ENCODE measurements at places on chromosomes 5 and 9.

GRCh38 chr9:35669331-35670145 is 4.2 kb upstream of the CA9 start:
- peaks cover 27% of the 10 kb centered on the region for H3K4me1 ChIP-seq
- DNase-seq, result no peak
- no peak overlapping the region for H3K27ac ChIP-seq
- no peaks in the 10 kb centered on the region for H3K36me3 ChIP-seq
- no peaks in the 10 kb centered on the region for H3K27me3 ChIP-seq

DNA sequence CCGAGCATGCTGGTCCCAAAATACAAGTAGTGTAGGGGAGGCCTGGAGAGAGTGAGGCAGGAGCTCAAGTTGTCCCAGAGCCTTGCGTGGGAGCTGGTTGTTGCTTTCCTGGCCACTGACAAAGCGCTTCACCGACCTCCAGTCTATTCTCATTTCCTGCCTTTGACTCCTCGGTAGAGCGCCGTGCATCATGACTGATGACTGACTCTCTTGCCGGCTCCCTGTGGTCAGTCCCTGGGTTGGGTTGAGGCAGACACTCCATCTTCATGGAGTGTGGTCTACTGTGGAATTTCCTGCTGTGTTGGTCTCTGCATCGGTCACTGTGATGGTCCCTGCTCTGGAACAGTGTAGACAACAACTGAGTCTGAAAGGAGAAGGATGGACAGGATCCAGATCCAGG is 175.1 kb upstream of the S1PR3 start:
- H3K4me1 ChIP-seq, result no peaks in the 10 kb centered on the region
- H3K4me3 ChIP-seq, result no peak overlapping the region
- H3K36me3 ChIP-seq, result no peaks in the 10 kb centered on the region
- H3K27me3 ChIP-seq, result no peaks in the 10 kb centered on the region
- no peak overlapping the region for H3K27ac ChIP-seq

GRCh38 chr5:170311511-170312300 is 14.1 kb upstream of the LCP2 start:
- no peaks in the 10 kb centered on the region for H3K27me3 ChIP-seq
- peaks cover 20% of the 10 kb centered on the region for H3K4me1 ChIP-seq
- H3K4me3 ChIP-seq, result no peak overlapping the region
- no peak overlapping the region for H3K27ac ChIP-seq
- no peaks in the 10 kb centered on the region for H3K36me3 ChIP-seq

DNA sequence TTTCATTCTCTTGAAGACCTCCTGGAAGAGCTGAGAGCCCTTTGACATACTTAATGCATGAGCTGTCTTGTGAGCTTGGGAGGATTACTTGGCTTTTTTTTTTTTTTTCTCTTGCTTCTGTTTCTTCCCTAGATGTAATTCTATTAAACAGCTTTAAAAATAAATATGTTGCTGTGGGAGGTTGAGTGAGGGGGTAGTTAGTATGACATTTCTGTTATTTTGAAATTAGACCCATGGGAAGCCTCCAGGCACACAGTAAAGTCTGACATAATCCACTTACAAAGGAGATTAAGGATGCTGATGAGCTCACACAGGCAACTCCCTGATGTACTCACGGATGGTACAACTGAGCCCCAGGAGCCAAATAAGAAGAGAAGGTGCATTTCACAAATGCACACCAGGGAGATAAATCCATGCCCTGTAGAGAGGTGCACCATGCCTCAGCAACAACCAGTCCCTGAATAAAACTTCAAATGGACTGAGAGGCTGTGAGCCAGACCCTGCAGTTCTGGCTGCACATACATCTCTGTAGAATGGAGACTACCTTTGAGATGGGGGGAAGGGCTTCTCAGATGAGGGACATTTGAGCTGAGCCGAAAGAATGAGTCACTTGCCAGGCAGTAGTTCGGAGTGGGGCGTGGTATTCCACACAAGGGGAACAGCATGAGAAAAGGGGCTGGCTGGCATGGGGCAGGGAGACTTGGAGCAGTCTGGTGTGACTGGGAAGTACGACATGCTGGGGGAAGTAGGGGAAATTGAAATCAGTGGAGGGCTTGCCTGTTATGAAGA is 68.7 kb downstream of the ACTL7B start:
- no peaks in the 10 kb centered on the region for H3K27me3 ChIP-seq
- H3K27ac ChIP-seq, result no peak overlapping the region
- no peaks in the 10 kb centered on the region for H3K4me1 ChIP-seq
- H3K36me3 ChIP-seq, result no peaks in the 10 kb centered on the region

DNA sequence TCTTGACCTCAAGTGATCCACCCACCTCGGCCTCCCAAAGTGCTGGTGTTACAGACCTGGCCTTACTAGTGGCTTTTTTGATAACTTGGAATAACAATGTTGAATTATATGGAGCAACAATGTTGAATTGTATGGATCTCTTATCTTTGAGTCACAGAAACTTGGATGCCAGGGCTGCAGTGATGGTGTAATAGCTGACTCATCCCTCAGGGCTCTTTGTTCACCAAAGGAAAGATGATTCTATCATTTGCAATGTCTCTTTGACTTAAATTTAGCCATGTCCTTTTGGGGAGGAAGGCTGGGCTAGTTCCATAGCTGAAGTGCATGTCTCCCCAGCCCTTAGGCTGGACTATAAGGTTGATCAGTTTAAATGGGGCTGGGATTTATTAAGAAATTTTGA is 172.3 kb downstream of the PDZD2 start:
- H3K27ac ChIP-seq, result no peak overlapping the region
- no peak overlapping the region for H3K4me3 ChIP-seq
- H3K4me1 ChIP-seq, result no peaks in the 10 kb centered on the region
- DNase-seq, result no peak
- no peaks in the 10 kb centered on the region for H3K36me3 ChIP-seq

DNA sequence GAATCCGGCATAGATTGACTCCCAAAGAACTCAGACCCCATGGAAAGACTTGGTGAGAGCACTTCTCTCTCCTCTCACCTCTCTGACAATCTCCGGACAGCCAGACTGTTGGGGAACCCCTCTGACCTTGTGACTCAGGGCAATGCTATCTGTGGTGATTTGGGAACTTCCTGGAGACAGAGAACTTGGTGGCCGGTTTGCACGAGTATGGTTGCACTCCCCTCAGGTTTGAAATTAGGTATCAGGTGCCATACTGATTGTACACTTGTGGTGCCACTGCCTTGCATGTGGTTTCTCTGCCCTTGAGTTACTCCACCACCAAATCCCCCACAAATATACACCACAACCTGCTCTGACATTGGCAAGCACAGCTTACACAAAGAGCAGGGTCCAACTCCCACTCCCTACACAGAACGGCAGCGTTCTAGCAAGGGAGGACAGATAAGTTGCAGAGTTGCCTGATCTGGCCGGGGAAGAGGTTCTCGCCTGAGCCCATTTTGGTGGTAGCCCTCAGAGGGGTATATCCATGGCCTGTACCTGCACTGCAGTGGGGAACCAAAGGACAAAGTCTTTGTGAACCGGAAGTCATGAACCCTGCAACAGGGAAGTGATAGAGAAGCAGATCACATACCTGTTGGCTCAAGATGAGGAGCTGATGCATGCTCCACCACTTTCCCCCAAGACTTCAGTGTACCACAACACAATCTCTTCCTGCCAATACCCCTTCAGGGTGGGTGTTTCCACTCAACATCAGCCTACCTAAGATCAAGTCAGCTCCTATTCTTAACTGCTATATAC is 255.1 kb downstream of the MCTP1 start:
- H3K4me3 ChIP-seq, result no peak overlapping the region
- H3K27ac ChIP-seq, result no peak overlapping the region
- H3K36me3 ChIP-seq, result no peaks in the 10 kb centered on the region
- no peak for DNase-seq

GRCh38 chr9:127013597-127013996 is 99.0 kb downstream of the RALGPS1 start:
- H3K27ac ChIP-seq, result no peak overlapping the region
- no peaks in the 10 kb centered on the region for H3K36me3 ChIP-seq
- DNase-seq, result no peak
- H3K27me3 ChIP-seq, result peaks cover 56% of the 10 kb centered on the region
- H3K4me1 ChIP-seq, result no peaks in the 10 kb centered on the region
- H3K4me3 ChIP-seq, result no peak overlapping the region

GRCh38 chr5:10111571-10111970 is 138.1 kb downstream of the ATPSCKMT start:
- no peaks in the 10 kb centered on the region for H3K27me3 ChIP-seq
- no peaks in the 10 kb centered on the region for H3K36me3 ChIP-seq
- no peak overlapping the region for H3K4me3 ChIP-seq
- DNase-seq, result peak; percentile 26
- no peak overlapping the region for H3K27ac ChIP-seq

DNA sequence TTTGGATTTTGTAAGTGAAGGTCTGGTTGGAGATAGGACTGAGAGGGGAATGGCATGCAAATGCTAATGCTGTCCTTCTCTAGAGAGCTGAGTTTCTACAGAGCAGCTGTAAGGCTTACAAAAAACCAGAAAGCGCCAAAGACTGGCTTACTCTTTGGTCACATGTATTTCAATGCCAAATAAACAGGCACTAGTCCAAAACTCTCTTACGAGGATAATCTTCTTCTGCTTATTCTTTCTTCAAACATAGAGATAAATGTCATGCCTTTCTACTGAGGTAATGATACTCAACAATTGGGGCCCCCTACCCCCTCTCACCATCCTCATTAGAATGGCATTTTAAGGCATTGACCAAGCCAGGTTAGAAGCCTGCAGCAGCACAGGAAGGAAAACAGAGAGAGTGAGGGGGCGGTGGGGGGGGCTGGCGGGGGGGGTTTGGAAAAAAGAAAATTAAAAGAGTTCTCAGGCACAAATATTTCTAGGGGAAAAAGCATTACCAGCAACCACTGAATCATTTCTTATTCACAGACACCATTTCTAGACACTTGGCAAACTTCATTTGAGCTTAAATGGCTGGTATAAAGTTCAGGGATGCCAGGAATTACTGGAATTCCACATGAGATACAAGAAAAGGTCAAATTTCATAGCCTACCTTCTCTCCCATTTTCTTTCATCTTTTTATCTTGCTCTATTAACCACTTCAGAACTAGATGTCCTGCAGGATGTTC is 34.0 kb downstream of the PUM3 start:
- no peak overlapping the region for H3K4me3 ChIP-seq
- peaks cover 74% of the 10 kb centered on the region for H3K36me3 ChIP-seq
- H3K4me1 ChIP-seq, result no peaks in the 10 kb centered on the region
- no peak overlapping the region for H3K27ac ChIP-seq

GRCh38 chr9:34437006-34437925 is 21.1 kb downstream of the FAM219A start:
- DNase-seq, result peak; percentile 61
- no peak overlapping the region for H3K4me3 ChIP-seq
- H3K27me3 ChIP-seq, result no peaks in the 10 kb centered on the region

- H3K27ac ChIP-seq, result no peak overlapping the region
- no peaks in the 10 kb centered on the region for H3K27me3 ChIP-seq
- no peak for DNase-seq
- no peaks in the 10 kb centered on the region for H3K4me1 ChIP-seq
- no peak overlapping the region for H3K4me3 ChIP-seq
These were observed 274.8 kb downstream of the DENND1A start for GRCh38 chr9:123654994-123655637.

DNA sequence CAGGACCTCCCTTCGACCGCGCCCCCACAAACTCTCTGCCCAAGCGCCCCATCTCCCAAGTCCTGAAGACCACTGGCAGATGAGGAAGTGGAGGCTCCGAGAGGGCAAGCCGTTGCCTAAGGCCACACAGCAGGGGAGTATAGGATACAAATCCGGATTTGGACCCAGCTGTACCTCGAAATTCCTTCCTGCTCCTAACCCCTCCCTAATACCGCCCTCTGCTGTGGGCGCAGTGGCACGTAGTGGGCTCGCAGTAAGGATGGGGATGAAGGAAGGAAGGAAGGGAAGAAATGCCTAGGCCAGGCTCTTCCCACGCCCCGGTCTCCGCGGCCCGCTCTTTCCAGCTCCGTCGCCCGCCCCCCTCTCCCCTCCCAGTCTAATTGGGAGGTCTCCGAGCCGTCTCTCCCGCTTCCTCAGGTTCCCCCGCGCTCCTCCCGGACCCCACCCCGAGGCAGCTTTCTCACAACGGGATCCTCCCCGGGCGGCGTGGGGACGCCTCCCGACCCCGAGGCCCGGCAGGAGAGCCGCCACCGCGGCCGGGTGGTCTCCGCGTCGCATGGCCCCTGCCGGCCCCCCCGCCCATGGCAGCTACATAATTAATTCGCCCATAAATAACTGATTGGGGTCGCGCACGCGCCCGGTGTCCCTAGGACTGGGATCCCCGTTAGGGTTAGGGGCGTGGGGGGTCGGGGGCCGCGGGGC is 138.9 kb downstream of the C9orf50 start:
- H3K27me3 ChIP-seq, result no peaks in the 10 kb centered on the region
- no peak overlapping the region for H3K27ac ChIP-seq
- no peaks in the 10 kb centered on the region for H3K36me3 ChIP-seq
- DNase-seq, result no peak
- no peak overlapping the region for H3K4me3 ChIP-seq
- H3K4me1 ChIP-seq, result no peaks in the 10 kb centered on the region

DNA sequence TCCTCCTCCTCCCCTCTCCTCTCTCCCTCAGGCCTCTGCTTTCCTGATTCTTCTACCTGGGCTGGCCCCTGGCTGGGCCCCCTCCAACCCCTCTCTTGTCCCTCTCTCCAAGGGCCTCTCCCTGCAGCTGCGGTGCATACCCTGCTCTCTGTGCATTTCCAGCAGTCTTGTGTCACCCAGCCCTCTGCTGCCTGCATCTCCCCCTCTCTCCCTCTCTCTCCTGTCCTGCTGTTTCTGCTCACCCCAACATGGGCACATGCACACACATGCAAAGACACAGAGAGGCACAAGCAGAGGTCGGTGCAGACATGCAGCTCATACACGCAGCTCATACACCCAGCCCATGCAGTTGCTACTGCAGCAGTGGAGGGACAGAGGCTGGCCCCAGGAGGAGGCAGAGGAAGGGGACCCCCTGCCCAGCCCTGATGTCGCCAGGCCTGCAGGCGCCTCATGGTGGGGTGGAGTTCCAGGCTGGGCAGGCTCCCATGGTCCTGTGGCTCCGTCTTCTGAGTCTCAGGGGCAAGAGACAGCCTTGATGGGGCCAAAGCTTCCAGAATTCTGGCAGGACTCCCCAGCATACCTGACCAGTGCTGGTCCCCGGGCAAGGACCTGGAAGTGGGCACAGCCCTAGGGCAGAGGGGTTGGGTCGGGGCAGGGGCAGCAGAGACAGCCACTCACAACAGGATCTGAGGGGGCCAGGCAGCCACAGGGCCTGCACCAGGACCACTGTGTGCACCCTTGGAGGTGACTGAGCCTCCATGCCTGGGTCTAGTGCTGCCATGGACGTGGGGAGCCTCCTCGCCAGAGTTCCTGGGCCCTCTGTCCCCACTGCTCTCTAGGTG is 216.9 kb downstream of the C9orf50 start:
- H3K4me3 ChIP-seq, result no peak overlapping the region
- no peaks in the 10 kb centered on the region for H3K27me3 ChIP-seq
- no peak overlapping the region for H3K27ac ChIP-seq
- DNase-seq, result no peak
- H3K4me1 ChIP-seq, result 0 out of 2 replicates have a peak, but pooled peaks cover 2% of the 10 kb centered on the region

Data from DND-41 (cell line).